ENCODE measurements at places on chromosomes 4 and X.

GRCh38 chr4:83318666-83319065, 16.0 kb downstream of the HPSE start:
- no peak for ATAC-seq

GRCh38 chrX:17417372-17417771, 42.4 kb downstream of the NHS start:
- no peak for ATAC-seq

DNA sequence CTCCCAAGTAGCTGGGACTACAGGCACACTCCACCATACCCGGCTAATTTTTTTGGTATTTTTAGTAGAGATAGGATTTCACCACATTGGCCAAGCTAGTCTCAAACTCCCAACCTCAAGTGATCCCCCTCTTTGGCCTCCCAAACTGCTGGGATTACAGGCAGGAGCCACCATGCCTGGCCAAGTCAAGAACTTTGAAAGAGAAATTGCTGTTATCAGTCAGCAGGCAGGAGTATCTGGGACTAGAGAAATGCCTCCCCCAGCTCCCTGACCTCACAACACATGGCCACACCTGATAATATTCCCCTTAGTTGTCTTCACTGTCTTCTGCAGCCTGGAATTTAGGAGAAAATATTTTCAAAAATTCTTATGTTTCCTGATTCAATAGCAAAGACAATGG, 7.4 kb downstream of the TXK start:
- ATAC-seq, result no peak

- no peak for ATAC-seq
These were observed 133.0 kb upstream of the RASGEF1B start for GRCh38 chr4:81604683-81605218.

DNA sequence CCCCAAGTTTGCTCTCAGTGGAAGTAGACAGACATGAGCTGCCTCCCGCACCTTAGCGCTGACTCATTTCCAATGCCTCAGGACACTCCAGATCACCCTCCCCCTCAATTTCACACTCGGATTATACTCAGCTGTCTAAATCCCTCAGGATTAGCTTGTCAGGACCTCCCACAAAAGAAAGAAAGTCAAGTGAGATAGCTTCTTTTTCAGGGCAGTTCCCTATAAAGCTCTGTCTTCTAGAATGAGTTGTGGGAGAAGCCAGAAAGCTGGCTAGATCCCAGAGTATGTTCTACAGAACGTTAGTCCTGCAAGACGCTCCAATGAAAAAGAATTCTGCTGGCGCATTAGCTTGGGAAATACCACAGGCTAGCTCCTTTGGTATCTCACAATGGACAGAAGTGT, 51.2 kb upstream of the MTNR1A start:
- no peak for ATAC-seq

- ATAC-seq, result peak; percentile 13
These were observed 720.0 kb downstream of the PCDH18 start for GRCh38 chr4:136812100-136812880.

GRCh38 chrX:69741721-69742120, 125.8 kb downstream of the EDA start:
- ATAC-seq, result no peak

GRCh38 chr4:183182873-183183725, 84.0 kb downstream of the WWC2 start:
- ATAC-seq, result peak; percentile 48

DNA sequence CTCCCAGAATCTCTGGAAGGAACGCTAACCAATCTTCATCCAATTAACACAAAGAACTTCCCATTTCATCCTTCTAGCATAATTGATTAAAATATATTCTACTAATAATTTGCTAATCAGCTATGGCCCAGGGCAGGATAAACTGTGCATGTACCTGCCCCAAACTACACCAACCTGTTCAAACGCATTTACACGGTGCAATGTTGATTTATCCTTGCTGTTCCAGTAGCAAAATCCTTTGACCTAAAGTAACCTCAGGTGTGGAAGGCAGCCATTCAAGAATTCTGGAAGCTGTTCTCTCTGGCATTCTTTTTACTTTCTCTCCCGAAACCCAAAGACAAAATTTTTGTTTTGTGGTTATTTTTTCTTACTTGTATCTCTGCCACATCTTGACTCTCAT, 309.4 kb downstream of the ZNF674 start:
- ATAC-seq, result no peak

DNA sequence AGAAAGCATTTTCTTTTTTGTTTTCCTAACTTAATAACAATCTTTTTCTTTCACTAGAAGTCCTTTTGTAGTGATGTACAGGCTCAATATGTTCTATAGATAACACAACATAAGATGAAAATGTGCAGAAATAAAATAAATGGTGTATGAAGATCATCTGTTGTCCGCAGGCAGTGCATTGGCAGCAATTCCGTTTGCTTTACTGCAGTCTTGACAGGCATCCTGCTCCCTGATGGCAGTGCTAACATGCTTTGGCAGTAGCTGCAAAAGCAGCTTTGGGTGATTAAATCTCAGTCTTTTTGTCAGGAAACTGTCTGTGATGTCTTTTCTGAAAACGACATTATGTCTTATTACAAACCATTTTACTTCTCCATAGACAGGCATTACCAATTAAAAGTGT, 131.4 kb downstream of the TRAM1L1 start:
- no peak for ATAC-seq

GRCh38 chrX:71958281-71958675, 47.6 kb downstream of the NHSL2 start:
- ATAC-seq, result no peak

GRCh38 chr4:165464813-165465381, 86.1 kb downstream of the CPE start:
- ATAC-seq, result no peak

DNA sequence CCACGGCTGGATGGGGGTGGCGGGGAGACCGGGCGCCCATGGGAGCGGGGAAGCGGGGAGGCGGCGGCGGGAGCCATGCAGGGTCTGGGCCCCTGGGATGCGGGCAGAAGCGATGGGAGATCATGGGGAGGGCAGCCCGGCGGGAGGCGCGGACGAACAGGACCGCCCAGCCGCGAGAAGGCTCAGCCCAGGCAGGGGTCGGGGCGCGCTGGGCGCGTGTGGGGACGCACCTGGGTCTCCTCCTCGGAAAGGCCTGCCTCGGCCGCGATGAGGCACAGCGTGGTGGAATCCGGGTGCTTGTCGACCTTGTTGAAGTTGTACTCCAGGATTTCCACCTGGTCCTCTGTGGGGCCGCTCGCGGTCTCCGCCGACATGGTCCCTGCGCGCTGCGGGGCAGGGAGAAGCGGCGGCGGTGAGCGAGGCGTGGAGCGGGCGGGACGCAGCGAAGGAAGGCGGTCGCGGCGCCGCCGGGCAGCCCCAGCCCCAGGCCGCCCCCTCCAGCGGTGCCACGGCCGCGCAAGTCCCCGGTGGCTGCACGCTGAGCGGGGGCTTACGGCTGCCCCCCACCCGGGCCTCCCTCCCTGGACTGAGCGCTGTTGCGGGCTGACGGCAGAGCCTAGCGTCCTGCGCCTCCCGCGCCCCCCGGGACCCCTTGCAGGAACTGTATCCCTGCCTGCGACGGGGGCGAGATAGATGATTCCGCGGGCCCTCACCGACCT, 25.3 kb downstream of the HOPX start:
- peak; percentile 23 for ATAC-seq

DNA sequence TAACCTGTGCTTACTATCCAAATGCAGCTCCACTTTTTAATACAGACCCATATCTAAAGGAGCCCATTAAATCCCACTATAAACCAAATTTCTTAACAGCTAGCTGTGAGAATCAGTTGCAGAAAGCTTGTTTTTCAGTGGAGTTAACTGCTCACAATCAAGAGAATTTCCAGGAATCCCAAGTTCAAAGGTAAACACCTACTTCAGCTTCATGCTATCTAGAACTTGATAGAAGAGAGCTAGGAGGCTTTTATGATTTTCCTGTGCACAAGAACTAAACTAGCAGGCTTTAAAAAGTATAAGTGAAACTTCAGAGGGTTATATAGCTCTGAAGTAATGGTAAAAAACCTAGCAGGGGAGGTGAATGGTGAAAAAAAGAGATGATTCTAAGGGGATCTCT, 96.2 kb upstream of the PABPC4L start:
- ATAC-seq, result no peak

DNA sequence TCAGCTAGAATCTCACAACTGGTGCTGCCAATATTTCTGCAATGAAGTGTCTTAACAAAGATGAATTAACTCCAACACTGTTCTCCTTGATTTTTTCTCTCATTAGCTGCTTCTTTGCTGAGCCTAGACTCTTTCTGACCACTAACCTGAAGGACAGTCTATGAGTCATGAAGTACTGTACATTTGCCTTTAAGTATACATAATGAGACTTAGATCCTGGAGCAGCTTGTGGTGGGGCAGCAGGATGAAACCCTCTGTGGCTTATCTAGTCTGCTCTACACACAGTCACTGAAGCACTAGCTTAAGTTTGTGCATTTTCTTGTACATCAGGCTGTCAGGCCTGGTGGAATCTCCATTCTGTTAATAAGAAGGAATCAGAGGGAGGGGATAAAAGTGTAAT, 307.4 kb upstream of the SMIM31 start:
- ATAC-seq, result no peak

DNA sequence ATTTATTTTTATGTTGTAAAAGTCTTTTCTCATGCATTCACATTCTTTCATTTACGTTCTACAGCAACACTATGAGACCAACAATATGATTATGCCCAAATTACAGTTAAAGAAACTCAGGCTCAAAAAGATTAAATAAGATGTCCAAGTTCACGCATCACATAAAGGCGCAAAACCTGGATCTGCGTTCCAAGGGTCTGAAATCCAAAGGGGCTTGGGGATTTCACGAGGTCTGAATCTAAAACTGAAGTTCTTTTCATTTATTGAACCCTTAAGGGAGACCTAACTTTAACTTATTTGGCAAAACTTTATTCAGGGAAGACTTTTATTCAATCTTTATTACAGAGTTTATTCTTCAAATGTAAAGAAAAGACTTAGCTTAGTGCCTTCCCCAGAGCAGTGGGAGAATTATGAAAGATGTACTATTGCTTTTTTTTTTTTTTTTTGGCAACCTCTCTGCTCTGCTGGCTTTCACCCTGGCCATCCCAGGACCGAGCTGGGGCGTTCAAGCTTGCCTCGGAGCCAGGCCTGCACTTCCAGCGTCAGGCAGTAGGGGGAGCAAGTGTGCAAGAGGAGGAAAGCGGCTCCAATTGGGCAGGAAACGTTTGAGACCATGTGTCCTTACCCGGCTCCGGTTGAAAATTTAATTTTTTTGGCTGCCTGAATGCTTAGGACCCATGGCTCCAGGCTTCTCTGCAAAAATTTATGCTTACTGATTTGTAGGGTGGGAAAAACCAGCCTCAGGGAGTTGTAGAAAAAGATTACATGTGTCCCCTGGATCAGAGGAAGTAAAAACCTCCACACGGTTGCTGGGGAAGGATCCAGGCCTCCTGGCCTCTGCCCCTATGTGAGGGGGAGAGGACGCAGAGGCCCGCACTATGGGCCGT, 344.3 kb upstream of the KLF3 start:
- peak; percentile 81 for ATAC-seq

DNA sequence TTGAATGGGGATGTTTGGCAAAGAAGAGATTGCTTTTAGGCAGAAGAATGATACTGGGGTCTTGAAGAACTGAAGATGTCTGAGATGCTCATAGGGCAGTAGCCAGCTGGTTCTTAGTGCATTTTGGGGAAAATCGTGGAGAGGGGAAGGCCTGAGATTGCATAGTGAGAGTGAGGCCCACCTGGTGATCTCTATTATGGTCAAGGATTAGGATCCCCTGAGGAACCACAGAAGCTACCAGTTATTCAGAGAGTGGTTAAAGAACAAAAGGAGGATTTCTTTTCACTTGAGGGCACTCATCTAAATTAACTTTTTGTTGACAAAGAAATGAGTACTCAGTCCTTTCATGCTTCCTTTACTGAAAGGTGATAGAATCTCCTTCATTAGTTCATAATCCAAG, 271.3 kb upstream of the HAND2 start:
- no peak for ATAC-seq

DNA sequence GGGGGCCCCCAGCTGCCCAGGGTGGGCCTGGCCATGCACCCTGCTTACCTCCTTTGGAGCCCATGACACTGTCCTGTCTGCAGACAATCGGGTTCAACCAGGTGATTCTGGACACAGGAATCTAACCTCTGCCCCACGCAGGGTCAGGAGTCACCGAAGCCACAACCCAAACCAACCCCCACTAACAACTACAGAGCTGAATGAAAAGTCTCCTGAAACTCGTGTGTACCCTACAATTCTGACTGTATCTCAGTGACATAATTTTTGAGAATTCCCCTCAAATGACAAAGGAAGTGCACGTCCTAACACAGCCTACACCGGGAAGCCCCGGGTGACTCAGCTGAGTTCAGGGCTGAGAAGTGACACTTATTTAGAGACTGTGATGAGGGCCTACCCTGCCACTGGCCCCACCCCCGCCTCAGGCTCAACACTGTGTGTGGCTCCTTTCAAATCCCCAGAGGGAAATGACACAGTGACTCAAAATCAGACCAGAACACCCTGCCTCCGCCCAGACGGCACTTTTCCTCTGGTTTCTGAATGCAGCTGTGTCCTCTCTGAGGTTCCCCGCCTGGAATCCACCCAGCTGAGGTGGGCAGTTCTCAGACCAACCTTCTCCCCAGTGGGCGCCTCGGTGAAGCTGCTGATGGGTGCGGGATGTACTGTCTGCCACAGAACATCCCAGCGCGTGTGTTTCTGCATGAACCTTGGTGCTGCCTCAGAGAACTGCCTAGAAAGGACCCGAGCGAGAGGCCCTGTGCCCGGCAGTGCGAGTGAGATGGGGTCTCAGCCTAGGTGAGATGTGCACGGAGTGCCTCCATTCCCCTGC, 9.9 kb downstream of the TNIP2 start:
- ATAC-seq, result no peak

DNA sequence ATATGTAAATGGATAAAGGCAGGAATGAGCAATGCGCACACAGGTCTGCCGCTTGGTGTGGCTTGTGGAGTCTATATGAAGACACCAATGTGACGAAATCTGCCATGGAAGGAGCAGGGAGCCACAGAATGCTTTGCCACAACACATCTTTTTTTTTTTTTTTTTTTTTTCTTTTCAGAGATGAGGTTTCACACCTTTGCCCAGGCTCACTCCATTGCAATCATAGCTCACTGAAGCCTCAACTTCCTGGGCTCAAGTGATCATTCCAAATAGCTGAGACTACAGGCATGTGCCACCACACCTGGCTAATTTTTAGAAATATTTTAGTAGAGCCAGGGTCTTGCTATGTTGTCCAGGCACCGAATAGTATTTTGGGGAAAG, 17.4 kb upstream of the SLC34A2 start:
- ATAC-seq, result no peak

- ATAC-seq, result no peak
These were observed 372.8 kb downstream of the IL1RAPL1 start for GRCh38 chrX:28960063-28960462.

DNA sequence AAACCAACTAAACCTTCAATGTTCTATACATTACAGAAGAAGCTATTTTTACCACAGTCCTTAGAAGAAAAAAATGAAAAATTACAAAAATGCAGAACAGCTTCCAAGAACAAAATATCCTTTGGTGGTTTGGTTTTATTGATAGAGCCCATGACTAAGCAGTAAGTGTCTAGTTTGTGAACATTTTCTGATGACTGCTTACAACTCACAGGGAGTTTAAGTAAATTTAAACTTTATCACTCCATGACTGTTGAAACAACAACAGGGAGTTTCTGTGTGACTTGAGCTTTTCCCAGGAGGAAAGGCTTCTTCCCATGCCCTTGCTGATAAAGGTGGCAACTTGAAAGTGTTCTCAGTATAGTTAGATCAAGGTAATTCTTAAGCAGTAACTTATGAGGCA, 2.9 kb downstream of the PF4 start:
- ATAC-seq, result no peak

GRCh38 chr4:186149872-186150271, 41.5 kb upstream of the CYP4V2 start:
- ATAC-seq, result peak; percentile 71
